Upper lobe of left lung (tissue), 6 donors: ENCODE measurements at places on chromosomes 2 and 18.

DNA sequence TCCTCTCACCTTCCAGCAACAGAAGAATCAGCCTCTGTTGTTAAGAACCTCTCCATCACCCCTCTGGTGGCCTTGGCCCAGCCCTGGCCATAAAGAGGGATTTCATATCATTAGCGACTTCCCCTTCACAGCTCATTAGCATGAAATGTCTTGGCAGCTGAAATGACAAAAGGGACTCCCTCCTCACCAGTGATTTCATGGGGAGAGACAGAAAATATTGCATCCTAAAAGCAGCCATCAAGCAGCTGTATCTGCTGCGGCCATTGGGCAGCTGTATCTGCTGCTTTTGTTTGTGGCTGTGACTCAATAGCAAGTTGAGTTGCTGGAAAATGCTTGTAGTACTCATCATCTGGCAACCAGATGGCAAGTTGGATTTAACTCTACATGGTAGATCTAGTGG, 105.9 kb upstream of the RMDN2 start:
- no peak for DNase-seq

GRCh38 chr18:57982372-57983021, 61.5 kb upstream of the NEDD4L start:
- DNase-seq: no peak

GRCh38 chr2:24850944-24851343, 57.7 kb downstream of the CENPO start:
- DNase-seq: no peak

DNA sequence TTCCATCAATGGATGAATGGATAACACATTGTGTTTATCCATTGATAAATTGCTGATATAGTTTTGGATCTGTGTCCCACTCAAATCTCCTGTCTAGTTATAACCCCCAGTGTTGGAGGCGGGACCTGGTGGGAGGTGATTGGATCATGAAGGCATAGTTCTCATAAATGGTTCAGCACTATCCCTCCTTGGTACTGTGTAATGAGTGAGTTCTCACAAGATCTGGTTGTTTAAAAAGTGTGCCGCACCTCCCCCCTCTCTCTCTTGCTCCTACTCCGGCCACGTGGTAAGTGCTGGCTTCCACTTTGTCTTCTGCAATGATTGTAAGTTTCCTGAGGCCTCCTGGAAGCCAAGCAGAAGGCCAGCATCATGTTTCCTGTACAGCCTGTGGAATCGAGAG, 23.9 kb upstream of the SPATA3 start:
- DNase-seq: no peak

- no peak for DNase-seq
Observed at GRCh38 chr2:191198271-191198670, 46.9 kb upstream of the MYO1B start.
